ENCODE measurements at places on chromosomes 4 and X. TPM values are rescaled to one million over a fixed set of nuclear protein-coding genes. Genes with fewer than 3 reads are reported as not detected.

The BEND2 gene
- total RNA-seq: not detected

The XAGE5 gene
- not detected for total RNA-seq

The IL13RA2 gene
- 1.0 TPM for total RNA-seq

The NUDT11 gene
- total RNA-seq: 0.51 TPM

The CCDC110 gene
- 0.25 TPM for total RNA-seq

The STK32B gene
- 22.5 TPM for total RNA-seq

The KLF3 gene
- 24.8 TPM for total RNA-seq

The SPANXN5 gene
- not detected for total RNA-seq

The STATH gene
- not detected for total RNA-seq

The GALNTL6 gene
- not detected for total RNA-seq

The CLDN34 gene
- total RNA-seq: 0.13 TPM

The THOC2 gene
- 39.3 TPM for total RNA-seq

The FGD1 gene
- total RNA-seq: 0.77 TPM

The FGF5 gene
- total RNA-seq: 0.13 TPM

The RAB40A gene
- not detected for total RNA-seq

The SLC2A9 gene
- 1.1 TPM for total RNA-seq

The ANAPC4 gene
- 21.4 TPM for total RNA-seq

The DOK7 gene
- total RNA-seq: not detected

The TIGD2 gene
- 3.3 TPM for total RNA-seq

The TRAM1L1 gene
- 0.51 TPM for total RNA-seq

The FABP2 gene
- total RNA-seq: not detected

The PGM2 gene
- 28.2 TPM for total RNA-seq

The TLL1 gene
- 31.0 TPM for total RNA-seq

The MAGEA10 gene
- not detected for total RNA-seq

The PPBP gene
- not detected for total RNA-seq

The HSFX2 gene
- 0.25 TPM for total RNA-seq

The MEPE gene
- not detected for total RNA-seq

The HGFAC gene
- under 0.01 TPM for total RNA-seq

The ERCC6L gene
- 1.3 TPM for total RNA-seq

The TBX22 gene
- not detected for total RNA-seq

The GAB3 gene
- total RNA-seq: 6.7 TPM

The ARSJ gene
- total RNA-seq: 15.4 TPM

The CTSO gene
- total RNA-seq: 4.9 TPM

The KIT gene
- 1.2 TPM for total RNA-seq

The UGT2B15 gene
- not detected for total RNA-seq

The NR0B1 gene
- total RNA-seq: not detected

The ABLIM2 gene
- total RNA-seq: 2.6 TPM

The NKX3-2 gene
- under 0.01 TPM for total RNA-seq

The FAM47A gene
- not detected for total RNA-seq

The EDA2R gene
- total RNA-seq: 1.2 TPM

The XK gene
- under 0.01 TPM for total RNA-seq

The BTK gene
- under 0.01 TPM for total RNA-seq

The PCYT1B gene
- not detected for total RNA-seq

The PDE6B gene
- total RNA-seq: 9.5 TPM

The FAM184B gene
- total RNA-seq: not detected

The DRD5 gene
- not detected for total RNA-seq

The SSX3 gene
- not detected for total RNA-seq

The RRH gene
- total RNA-seq: not detected

The KLB gene
- under 0.01 TPM for total RNA-seq

The OPN1LW gene
- 0.51 TPM for total RNA-seq

The KCNE5 gene
- 0.13 TPM for total RNA-seq

The PCDH7 gene
- 0.51 TPM for total RNA-seq

The ELMOD2 gene
- total RNA-seq: 11.5 TPM

The TDO2 gene
- not detected for total RNA-seq

The GAGE1 gene
- total RNA-seq: not detected

All from dermis microvascular lymphatic vessel endothelial cell (primary cell).